ENCODE measurements at places on chromosomes 5 and 9.

DNA sequence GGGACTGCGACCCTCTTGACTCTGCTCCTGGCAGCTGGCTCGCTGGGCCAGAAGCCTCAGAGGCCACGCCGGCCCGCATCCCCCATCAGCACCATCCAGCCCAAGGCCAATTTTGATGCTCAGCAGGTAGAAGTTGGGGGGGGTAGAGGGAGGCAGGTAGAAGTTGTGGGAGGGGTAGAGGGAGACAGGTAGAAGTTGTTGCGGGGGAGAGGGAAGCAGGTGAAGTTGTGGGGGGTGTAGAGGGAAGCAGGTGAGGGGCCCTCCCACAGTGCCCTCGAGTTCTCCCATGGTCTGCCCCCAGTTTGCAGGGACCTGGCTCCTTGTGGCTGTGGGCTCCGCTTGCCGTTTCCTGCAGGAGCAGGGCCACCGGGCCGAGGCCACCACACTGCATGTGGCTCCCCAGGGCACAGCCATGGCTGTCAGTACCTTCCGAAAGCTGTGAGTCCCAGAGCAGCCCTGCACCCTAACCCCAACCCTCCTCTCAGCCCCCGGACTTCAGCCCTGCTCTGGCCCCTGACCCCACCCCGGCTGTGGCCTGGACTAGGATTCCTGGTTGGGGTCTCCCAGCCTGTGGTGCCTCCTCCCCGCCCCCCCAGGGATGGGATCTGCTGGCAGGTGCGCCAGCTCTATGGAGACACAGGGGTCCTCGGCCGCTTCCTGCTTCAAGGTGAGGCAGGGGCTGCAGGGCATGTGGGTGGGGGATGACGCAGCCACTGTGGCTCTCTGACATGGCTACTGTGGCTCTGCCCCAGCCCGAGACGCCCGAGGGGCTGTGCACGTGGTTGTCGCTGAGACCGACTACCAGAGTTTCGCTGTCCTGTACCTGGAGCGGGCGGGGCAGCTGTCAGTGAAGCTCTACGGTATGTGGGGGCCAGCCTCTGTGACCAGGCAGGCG lies 537 bp downstream of the C8G start:
- DNase-seq: no peak

DNA sequence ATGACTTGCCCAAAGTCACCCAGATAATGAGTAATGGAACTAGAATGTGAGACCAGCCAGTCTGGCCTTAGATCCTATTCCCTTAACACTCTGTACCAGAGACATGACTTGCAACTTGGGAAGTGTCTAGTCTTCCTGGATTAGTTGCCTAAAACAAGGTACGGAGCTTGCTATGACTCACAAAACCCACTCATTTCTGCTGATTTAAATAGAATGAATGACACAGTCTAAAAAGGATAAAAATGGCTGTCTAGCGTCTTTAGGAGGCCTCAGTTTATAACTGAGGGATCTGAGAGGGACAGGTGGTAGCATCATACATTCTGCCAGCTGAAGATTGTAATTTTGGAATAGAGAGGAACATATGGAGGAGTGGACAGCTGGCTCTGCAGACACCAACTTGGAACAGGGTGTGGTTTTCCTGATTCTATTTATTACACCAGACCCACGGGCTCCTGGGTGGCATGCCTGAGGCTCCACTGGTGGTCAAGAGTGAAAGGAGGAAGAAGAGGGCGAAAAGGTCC lies 62.7 kb downstream of the ABLIM3 start:
- DNase-seq: no peak

DNA sequence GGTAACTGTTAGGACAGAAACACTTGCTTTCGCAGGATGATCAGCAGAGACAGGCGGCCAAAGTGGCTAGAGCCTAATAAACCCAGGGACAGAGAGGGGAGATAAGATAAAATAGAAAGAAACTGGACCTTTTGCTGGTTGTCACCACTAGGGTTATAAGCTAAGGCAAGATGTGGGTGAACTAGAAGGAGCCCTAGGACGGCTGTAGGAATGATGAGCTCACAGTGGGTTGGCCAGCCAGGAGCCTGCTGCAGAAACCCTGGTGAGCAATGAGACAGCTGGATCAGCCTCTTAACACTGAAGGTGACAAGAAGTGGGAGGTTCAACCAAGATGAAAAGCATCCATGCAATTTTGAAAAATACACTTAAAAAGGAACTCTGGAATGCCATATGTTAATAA lies 13.5 kb downstream of the CTNND2 start:
- DNase-seq: no peak

DNA sequence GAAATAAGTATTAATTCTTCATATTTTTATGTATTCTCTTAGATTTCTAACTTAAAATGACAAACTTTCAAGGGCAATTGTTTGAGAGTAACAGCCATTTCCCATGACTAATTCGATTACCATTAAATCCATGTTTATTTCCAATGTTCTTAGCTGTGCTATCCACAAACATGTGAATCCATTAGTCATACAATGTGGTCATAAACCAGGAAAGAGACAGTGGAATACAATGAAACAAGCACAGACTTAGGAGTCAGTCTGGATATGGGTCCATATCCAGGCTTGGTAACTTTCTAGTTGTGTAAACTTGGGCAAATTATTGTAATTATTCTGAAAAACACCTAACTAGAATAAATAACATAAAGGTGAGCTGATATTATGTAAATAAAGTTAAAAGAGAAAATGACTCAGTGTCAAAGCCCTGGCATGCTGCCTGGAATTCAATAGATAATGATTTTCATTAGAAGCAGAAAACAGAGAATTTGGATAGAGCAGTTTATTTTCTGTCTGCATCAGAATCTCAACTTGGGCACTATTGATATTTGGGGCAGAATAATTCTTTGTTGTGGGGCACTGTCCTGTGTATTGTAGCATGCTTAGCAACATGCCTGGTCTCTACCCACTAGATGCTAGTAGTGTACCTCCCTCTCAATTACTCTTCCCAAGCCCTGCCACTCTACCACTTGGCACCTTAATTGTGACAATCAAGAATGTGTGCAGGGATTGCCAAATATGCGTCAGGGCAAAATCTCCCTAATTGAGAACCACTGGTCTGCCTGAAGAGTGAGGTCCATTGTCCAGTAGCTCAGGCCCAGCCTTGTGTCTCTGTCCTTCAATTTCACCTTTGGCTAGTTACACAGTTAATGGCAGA lies 44.7 kb upstream of the SLC27A6 start:
- DNase-seq: no peak

DNA sequence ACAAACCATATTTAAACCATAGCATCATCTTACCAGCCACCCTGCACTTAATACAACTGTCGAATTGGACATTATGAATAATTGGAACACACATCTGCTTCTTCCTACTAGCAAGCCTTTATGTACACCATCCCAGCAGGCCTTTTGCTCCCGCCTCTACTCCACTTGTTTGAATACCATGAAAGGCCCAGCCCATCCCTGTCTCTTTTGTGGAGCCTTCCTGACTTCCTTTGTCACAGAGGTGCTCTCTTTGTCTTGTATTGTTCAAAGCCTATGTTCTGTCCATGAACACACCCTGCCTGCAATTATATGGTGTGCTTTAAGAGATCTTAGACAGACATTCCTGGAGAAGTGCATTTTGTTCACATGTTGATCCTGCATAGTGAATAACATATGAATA lies 465.7 kb downstream of the DIRAS2 start:
- no peak for DNase-seq

- DNase-seq: no peak
Measured at GRCh38 chr9:21239911-21240310, at the start of gene IFNA14. Gene IFNA14, minus strand, starts transcription at chr9:21240005. Its CDS starts 70 bp downstream, at chr9:21239935.

DNA sequence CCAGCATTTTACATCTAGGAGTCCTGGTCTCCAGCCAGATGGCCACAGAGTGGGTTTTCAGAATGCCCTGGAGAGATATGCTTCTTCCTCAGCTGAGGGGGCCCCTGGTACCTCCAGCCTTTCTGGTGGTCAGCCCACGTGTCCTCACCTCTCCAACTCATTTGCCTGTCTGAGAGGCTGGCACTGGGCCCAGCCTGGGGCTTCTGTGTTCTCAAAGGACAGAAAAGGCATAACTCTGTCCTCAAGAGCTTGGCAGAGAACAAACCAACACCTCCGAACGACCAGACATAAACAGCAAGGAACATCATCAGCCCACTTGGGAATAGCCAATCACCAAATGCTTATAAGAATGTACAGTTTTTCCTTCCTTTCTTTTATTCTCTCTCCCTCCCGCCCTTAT lies 17.1 kb downstream of the ENG start:
- DNase-seq: no peak

All from T-helper 17 cell (primary cell).